ENCODE measurements at places on chromosomes 12 and 14.

DNA sequence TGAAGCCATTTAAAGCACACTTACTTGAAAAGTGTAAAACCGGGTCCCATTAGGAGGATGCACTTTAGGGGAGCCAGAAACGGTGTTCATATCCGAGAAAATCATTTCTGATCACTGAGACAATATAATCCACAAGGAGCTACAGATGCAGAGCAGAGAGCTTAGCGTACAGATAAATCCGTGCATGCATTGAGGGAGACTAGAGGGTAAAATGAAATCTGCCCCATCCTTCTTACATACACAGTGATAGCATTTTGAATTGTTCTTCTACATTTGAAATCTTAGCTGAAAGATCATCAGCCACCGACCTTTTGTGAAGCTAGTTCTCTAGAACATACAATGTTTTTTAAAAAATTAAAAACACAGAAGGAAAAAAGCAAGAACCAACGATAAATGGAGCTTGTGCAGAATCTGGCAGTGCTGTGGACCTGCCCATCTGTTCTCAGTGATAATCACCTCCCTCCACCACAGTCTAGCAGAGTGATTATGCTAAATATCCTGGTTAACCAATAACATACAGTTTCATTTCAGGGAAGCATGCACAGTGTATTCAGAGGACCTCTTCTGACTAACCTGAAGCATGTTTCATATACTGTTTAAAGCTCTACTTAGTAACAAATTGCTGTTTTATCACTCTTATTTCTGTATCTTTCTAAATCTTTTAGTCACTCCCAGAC, 161.1 kb downstream of the PPFIA2 start:
- DNase-seq, result no peak

DNA sequence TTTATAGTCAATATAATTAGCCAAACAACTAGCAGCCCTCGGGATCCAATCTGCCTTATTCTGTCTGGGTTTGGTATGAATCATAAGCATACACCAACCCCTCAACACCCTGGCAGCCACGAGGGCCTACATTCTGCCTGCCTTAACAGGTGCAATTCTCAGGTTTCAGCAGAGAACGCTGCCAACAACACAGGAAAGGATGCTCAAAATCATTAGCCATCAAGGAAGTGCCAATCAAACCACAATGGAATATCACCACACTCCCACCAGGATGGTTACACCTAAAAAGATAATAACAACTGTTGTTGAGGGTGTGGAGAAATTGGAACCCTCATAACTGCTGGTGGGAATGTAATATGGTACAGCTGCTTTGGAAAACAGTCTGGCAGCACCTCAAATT, 122.8 kb downstream of the TTC7B start:
- DNase-seq, result no peak

GRCh38 chr14:93019970-93020369, 95.8 kb downstream of the ITPK1 start:
- DNase-seq, result no peak

DNA sequence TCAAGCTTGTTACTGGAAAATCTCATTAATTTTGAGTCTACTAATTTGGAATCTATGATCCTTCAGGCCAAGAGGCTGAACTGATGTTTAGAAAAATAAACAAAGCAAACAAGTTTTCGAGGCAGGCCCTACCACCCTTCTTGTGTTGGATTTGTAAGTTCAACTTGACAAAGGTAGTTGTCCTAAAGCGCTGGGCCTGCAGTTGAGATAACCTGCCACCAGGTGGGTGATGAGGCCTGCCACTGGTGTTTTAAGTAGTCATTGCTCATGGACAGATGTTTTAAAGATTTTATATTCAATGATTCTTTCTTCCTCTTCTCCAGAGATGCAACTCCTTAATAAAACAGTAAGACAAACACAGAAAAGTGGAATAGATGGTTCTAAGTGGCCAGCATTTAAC, 19.4 kb downstream of the ACVRL1 start:
- DNase-seq, result peak; percentile 26

- DNase-seq, result peak; percentile 62
Measured at GRCh38 chr14:102891556-102891955, 30.9 kb upstream of the AMN start.

DNA sequence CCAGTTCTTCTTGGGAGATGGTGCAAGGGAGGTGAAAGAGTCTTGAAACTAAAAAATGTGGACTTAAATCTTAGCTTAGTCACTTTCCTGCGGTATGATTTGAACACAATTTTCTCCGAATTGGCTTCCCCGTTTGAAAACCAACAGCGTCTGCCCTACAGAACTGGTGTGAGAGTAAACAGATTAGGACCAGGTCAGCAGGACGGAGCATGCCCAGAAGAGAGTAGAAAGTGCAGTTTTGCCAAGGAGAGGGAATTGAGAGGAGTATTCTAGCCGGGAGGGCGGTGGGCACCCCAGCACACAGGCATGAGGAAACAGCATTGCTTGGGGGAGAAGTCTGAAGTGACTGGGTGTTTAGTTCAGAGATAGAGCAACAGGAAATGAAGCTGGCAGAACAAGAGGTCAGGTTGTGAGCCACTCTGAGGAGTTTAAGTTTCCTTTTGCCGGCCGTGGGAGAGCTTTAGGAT, 927.1 kb downstream of the VRK1 start:
- no peak for DNase-seq

- no peak for DNase-seq
Measured at GRCh38 chr12:51009056-51009440, 17.1 kb downstream of the SLC11A2 start.

DNA sequence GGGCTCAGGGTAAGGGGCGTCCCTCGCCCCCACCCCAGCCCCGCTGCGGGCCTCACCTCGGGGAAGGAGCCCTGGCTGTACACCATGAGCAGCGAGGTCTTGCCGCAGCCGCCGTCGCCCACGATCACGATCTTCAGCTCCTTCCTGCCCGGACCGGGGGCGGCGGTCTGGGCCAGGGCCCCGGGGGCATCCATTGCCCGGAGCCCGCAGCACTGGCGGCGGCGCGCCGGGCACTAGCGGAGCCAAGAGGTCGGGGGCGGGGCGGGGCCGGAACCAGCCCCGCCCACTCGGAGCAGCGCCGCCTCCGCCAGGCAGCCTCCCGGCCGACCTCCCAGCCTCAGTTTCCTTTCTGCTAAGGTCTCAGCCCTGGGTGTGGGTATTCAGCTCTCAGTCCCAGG, at the start of gene RHOF:
Gene RHOF (minus strand): TSS at position 249 of the 398 bp plus-strand sequence. CDS start 55 bp downstream, at position 194.
- DNase-seq, result no peak

GRCh38 chr12:57765003-57765697, 1.7 kb downstream of the CYP27B1 start:
- no peak for DNase-seq
